ENCODE measurements at places on chromosomes 7 and 10. TPM values are rescaled to one million over a fixed set of nuclear protein-coding genes. Genes with fewer than 3 reads are reported as not detected.

Gene LYZL1
- total RNA-seq, result not detected

Gene ANXA8L1
- total RNA-seq, result not detected

Gene PNLIP
- total RNA-seq, result not detected

Gene FANK1
- total RNA-seq, result not detected

Gene FAM25G
- not detected for total RNA-seq

Gene BPGM
- 22.8 TPM for total RNA-seq

GRCh38 chr7:121486590-121486989, 90.5 kb upstream of the FAM3C start:
- DNase-seq, result no peak

- no peak for DNase-seq
Observed at GRCh38 chr7:134245253-134245652, 71.5 kb downstream of the SLC35B4 start.

DNA sequence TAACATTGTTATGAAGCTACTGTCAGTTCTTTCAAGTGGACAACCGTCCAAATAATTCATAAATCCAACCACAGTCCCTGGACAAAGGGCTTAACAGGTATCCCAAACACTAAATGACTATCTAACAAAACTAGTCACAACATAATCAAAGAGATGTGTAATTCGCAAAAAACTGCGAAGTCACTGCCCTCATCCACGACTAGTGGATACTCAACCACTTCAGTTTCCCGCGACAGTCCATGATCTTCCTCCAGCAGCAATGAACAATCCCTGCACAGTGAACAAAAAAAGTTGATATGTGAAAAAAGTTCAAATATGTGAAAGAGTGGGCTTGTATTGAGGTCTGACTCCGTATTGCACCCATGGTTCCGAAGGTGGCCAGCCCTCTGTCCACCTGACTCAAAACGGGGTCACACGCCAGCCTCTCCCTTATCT, 287 bp downstream of the DCLRE1A start:
- DNase-seq, result no peak

- DNase-seq, result no peak
Observed at GRCh38 chr7:30553141-30553540, 41.5 kb upstream of the GARS1 start.

DNA sequence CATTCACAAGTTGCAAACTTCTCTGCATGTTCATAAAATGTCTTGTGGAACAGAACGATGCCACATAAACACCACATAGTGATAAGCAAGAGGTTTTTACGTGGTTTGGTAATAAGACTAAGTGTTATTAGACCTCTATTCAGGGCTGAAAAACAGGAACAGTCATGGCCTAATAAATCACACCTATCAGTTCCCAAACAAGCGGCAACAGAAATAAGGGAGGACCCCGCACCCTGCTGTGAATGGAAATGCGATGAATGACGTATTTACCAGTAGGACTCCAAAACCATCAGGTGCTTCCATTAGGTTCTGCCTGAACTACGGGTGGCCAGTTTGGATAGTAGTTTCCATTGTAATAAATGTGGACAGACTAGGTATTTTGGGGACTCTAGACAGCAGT, 129.1 kb downstream of the TAX1BP1 start:
- no peak for DNase-seq

GRCh38 chr10:83952314-83952713, 187.0 kb upstream of the GHITM start:
- no peak for DNase-seq

DNA sequence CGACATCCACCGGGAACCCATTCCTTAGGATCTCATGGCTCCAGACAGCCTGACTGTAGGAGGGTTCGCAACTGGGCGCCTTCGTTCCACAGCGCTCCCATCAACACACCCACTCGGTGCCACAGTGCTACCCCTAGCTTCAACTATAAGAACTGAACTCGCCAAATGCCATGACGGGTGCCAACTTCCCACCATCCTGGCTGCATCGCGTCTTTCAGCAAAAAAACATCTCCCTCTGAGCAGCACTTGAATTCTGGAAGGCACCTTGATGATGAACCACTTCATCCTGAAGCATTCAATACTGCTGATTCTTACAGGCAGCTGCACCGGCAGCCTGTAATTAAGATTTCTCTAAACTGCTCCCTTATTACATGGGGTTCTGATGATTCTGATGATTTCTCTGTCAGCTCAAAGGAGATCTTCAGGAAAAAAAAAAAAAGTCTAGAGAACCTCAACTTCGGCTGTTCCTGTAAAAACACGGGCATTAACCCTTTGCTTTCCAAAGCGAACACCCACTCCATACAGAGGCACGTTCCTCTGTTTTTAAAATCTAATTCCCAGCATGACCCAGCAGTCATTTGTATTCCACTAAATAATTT, 1.3 kb downstream of the CYTH3 start:
- DNase-seq, result peak; percentile 83

DNA sequence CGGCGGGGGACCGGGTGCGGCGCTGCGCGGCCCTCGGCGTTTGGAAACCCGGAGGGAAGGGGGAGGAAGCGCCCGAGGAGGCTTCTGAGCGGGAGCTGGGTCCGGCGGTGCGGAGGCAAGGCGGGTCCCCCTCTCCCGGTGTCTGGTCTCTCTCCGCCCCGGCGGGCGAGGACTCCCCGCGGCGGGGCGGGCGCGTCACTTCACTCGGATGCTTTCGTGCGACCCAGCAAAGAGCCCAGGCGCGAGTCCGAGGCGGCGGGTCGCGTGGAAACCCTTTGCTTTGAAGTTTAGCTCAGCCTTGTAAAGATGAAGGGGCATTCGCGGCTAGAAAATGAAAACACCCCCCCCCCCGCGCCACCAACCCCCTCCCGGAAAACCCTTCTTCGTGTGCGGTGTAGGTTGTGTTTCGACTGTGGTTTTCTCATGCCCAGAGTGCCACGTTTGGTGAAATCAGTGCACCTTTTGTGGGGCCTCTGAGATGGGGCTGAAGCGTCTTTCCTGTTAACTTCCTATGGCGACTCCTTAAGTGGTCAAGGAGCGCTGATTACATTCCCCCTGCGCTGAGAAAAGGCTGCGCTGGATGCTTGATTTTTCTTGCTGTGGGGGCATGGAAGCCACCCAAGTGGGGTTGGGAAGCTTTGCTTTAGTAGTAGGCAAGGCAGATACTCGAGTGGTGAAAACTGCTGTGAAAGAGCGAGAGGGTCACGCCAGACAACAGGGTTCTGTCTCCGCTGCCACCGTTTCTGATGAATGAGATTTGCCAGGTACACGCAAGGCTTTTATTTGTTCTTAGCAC, 876 bp downstream of the GNAI1 start:
- no peak for DNase-seq

- DNase-seq, result no peak
Observed at GRCh38 chr7:5598769-5599371, 175.2 kb upstream of the TNRC18 start.

DNA sequence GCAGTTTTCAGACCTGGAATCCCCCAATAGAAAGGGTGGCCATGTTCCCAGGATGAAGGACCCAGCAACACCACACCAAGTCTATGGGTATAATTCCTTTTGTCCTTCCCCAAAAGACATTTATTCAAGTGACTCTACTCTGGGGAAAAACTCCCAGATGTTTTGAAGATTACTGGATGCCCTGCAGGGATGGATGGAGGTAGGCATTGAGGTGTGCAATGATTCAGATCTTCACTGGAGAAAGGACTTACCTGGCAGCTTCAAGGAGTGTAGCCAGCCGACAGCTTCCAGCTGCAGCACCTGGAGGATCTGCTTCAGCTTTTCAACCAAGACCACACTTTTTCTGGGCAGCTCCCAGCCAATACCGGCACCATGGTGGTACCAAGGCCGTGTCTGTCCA, 172.0 kb downstream of the BAMBI start:
- no peak for DNase-seq

GRCh38 chr7:134184767-134185166, 57.6 kb downstream of the LRGUK start:
- no peak for DNase-seq

- DNase-seq, result no peak
Observed at GRCh38 chr10:60513281-60513680, 123.6 kb upstream of the ANK3 start.

- no peak for DNase-seq
Observed at GRCh38 chr7:32378988-32379387, 111.2 kb downstream of the LSM5 start.

DNA sequence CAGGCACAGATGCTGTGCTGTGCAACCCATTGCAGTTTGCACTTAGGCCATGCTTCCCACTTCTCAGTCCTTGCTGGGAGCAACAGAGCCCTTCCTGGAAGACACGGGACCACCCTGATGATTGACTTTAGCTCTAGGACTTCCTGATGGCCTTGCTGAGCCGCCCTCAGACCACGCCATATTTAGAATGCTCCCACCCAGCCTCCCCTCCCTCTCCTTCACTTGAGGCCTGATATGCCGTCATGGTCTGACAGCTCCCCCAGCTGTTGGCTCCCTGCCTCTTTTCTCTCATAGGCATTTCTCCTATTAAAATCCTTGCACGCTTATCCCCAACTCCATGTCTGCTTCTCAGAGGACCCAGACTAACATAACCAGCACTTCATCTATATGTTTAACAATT, 29.4 kb upstream of the GATAD1 start:
- DNase-seq, result no peak
